ENCODE measurements at places on chromosomes 13 and 19.

GRCh38 chr13:50122455-50122854, 107.2 kb downstream of the KCNRG start:
- no peak for DNase-seq

GRCh38 chr13:95601906-95602305, 42.6 kb downstream of the DZIP1 start:
- no peak for DNase-seq

GRCh38 chr19:28313633-28314032, 899.3 kb downstream of the UQCRFS1 start:
- DNase-seq: no peak

DNA sequence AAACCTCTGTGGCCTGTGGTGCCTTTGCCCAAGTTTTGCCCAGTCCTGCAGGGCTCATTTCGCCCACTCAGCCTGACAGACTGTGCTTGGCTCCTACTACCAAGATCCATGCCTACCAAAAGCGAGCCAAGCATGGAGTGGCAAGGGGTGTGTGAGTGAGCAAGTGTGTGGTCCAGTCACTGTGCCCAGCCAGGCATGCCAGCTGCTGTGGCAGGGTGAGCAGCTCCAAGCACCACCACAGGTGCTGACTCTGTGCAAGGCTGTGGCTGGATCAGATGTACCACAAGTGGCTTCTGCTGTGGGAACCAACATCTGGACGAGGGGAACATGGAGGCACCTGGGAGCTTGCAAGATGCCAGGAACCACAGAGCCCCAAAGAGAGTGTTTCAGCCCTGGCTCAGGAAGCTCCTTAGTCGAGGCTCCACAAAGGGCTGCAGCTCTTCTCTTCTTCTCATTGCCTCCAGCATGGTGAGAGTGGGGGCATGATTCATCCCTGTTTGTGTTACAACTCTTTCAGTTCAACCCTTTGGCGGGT, 1564.2 kb upstream of the MIR17HG start:
- no peak for DNase-seq

DNA sequence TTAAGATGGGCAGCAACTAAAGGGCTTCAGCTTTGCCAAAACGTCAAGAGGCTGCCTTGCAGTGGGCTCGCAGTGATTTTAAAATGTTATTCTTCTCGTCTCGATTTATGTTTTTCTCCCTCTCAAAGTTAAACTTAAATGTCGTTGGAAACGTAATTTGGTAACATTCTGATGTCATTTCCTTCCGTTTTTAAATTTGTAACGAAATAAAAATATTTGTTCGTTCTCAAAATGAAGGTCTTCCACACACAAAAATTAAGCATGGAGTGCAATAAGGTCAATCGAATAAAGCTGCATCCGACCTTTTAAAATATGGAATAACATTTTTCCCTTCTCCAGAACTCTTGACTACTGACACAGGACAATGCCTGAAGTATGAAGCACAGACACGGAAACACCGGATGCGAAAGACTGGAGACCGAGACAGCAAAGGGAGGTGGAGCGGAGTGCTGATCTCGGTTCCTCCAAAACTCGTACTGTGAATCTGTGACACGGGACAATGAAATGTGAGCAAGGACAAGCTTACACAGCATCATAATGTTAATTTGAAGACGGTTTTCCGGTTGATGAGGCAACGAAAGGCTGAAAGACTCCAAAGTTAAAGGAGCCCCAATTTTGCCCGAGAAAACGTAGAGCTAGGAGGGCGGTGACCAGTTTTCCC, 850 bp downstream of the MTMR6 start:
- DNase-seq: no peak

DNA sequence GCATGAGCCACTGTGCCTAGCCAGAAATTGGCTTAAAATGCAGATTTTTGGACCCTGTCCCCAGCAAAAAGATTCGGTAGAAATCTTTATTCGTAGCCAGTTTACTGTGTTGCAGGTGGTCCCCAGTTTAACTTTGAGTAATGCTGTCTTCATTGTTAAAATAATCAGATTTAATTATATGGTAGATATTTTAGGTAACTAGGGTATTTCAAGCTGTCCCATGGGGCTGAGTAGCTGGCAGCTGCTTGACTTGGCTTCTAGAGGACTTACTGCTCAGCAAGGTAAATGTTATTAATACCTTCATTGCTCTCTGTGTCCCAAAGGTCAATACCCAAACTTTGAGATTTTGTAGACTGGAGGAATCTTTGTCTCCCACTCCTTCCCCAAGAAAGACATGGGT, 21.1 kb downstream of the LSM14A start:
- DNase-seq: no peak

- DNase-seq: no peak
Measured at GRCh38 chr13:37202264-37202663, 96.8 kb upstream of the CSNK1A1L start.

GRCh38 chr19:19661675-19662251, 1.7 kb downstream of the ATP13A1 start:
- no peak for DNase-seq

GRCh38 chr13:34546344-34547250, 395.5 kb upstream of the NBEA start:
- DNase-seq: no peak
